ENCODE measurements at places on chromosomes 7 and 10. TPM values are rescaled to one million over a fixed set of nuclear protein-coding genes. Genes with fewer than 3 reads are reported as not detected.

Gene GLI3
- total RNA-seq, result 4.2 TPM

Gene UCMA
- not detected for total RNA-seq

Gene RNLS
- total RNA-seq, result not detected

Gene PLXDC2
- total RNA-seq, result 0.27 TPM

Gene UNCX
- not detected for total RNA-seq

Gene RPS24
- 3,014 TPM for total RNA-seq

Gene CTAGE6
- total RNA-seq, result not detected

Gene NUPR2
- total RNA-seq, result not detected

GRCh38 chr10:33162248-33162575, 172.3 kb downstream of the NRP1 start:
- DNase-seq, result no peak

- DNase-seq, result peak; percentile 93
These were observed 108.6 kb upstream of the KCNMA1 start for GRCh38 chr10:77746047-77746707.

DNA sequence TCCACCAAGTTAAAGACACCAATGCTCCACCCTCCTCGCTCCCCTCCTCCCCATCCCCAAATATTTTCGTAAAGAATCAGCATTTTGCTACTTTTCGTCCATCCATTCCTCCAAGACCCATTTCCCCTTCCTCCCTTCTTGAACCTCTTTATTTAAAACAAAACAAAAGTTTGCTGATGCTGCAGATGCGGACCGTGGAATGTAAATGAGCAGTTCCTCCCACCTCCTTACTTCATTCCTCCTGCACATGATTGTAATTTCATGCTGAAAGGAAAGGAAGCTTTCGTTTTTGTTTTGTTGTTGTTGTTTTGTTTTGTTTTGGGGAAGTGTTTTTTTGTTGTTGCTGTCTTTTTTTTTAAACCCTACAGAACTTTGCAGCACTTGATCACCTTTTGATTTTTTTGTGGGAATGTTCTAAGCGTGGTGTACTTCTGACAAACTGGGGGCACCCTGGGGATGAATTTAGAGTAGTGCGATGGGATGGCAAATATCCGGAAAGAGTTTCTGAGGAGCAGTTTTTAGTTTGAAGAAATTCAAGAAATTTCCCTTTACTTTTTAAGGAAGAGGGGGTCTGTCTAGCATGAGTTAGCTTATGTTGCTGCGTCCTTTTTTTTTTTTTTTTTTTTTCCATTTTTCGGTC, 177.3 kb downstream of the TCF7L2 start:
- DNase-seq, result no peak

GRCh38 chr10:79406683-79407422, 38.6 kb downstream of the ZCCHC24 start:
- DNase-seq, result no peak

GRCh38 chr10:110546499-110547110, 20.9 kb upstream of the SMC3 start:
- no peak for DNase-seq

DNA sequence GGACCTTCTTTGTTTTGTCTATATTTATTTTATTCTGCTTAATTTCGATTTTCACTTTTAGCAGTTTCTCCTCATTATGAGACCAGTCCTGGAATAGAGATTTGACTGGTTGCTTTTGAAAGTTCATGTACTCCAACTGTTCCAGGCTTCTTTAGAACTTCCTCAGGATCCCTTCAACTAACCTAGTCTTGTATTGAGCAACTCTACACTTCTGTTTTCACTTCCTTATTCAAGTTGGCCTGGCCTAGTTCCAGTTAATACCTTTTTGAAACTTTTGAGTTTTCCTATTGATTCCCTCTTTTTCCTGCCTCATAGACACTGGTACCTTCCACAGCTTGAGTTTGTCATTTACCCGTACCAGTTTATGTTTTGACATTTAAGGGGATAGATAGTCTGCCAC, 421.7 kb downstream of the ATRNL1 start:
- no peak for DNase-seq

DNA sequence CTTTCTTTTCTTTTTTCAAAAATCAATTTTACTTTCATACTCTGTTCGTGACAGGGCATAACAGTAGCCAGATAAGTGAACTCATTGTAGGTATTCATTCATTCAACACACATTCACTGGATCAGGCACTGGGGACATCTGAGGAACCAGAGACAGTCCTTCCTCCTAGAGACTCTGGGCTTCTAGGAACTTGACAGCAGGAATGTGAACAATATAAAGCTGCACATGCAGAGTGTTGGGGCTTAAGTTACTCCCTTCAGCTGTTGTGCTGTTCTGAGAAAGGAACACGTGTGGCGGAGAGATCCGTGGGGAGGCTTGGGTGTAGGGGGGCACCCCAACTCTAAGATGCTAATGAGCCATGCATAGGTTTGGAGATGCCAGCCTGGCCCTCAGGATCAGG, 120.4 kb downstream of the PKD1L1 start:
- DNase-seq, result no peak

DNA sequence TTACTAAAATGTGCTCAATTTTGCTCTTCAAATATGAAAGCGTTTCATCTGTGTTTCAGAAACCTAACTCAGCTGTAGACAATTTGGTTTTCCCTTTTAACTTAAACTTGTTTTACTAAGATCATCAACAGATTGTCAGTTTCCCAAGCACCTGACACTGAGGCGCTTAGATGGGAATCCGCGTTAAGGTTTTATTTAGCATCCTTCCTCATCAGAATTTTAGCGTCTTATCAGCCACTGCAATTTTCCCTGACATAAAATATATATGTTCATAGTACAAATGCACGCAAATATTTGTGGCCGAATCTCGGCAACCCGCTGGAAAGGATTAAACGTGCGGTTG, 1.2 kb downstream of the SGCE start:
- DNase-seq, result no peak

- DNase-seq, result no peak
These were observed 264.1 kb downstream of the PHF14 start for GRCh38 chr7:11237742-11238141.

GRCh38 chr10:35542303-35542702, 62.8 kb upstream of the GJD4 start:
- DNase-seq, result no peak
